ENCODE measurements at places on chromosomes 4 and X. TPM values are rescaled to one million over a fixed set of nuclear protein-coding genes. Genes with fewer than 3 reads are reported as not detected.

GRCh38 chrX:3144651-3145050 lies 103.4 kb downstream of the ARSF start:
- DNase-seq, result no peak
- no peak overlapping the region for H3K4me3 ChIP-seq
- H3K27ac ChIP-seq, result no peak overlapping the region
- no peaks in the 10 kb centered on the region for H3K36me3 ChIP-seq
- H3K27me3 ChIP-seq, result peaks cover 7% of the 10 kb centered on the region

Gene HELT
- not detected for total RNA-seq

DNA sequence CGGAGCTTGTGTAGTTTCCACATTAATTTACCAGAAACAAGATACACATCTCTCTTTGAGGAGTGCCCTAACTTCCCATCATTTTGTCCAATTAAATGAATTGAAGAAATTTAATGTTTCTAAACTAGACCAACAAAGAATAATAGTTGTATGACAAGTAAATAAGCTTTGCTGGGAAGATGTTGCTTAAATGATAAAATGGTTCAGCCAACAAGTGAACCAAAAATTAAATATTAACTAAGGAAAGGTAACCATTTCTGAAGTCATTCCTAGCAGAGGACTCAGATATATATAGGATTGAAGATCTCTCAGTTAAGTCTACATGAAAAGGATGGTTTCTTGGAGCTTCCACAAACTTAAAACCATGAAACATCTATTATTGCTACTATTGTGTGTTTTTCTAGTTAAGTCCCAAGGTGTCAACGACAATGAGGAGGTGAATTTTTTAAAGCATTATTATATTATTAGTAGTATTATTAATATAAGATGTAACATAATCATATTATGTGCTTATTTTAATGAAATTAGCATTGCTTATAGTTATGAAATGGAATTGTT lies at the start of gene FGB:
Gene FGB (plus strand): TSS at position 315 of the 558 bp plus-strand sequence. CDS start 8 bp downstream, at position 323.
- no peaks in the 10 kb centered on the region for H3K27me3 ChIP-seq
- H3K4me1 ChIP-seq, result no peaks in the 10 kb centered on the region
- no peaks in the 10 kb centered on the region for H3K36me3 ChIP-seq
- no peak within 1 kb of the TSS for H3K4me3 ChIP-seq

Gene P2RY10
- 0.98 TPM for total RNA-seq

Gene LNX1
- 22.5 TPM for total RNA-seq

DNA sequence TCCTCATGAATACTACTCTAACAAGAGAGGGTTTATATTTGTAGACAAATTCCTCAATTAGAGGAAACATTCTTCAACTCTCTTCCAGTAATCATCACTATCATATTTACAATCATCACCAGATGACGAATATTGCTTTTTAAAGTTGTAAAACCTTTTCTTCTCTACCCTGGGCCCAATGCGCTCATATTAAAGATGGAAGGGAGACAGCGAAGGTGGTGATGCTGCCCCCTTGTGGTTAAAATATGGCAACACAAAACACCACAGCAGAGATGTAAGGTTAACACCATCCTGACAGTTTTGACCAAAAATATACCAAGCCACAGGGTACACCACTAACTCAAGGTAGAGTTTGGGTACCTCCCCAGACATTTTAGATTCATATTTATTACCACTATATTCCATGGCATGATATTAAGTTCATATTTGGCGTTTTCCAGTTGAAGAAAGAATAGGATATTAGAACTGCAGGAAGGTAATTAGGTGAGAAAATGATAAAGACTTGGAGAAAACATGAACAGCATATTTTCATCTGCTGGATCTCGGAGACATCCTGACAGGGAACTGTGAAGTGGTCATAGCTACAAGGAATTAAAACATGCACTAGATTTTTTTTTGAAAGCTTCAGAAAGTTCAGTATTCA lies 72.8 kb downstream of the SLC9A7 start:
- H3K27ac ChIP-seq, result no peak overlapping the region
- no peak for DNase-seq
- no peaks in the 10 kb centered on the region for H3K27me3 ChIP-seq
- no peaks in the 10 kb centered on the region for H3K4me1 ChIP-seq
- H3K36me3 ChIP-seq, result no peaks in the 10 kb centered on the region

Gene CTAG1B
- not detected for total RNA-seq

DNA sequence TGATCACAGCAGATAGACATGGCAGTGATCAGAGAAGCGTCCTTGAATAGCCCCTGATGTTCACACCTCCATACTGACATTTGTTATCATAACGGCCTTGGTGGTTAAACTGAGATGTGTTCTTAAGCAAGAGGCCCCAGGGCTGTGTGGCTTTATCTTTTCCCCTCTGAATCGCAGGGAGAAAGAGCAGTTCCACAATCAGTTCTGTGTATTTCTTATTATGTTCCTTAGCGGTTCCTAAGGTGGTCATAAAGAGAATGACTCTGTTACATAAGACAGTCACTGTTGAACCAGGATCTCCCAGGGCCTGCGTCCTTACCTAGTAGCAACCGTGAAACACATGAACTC lies 52.8 kb upstream of the CBR4 start:
- no peak overlapping the region for H3K4me3 ChIP-seq
- H3K4me1 ChIP-seq, result no peaks in the 10 kb centered on the region
- H3K36me3 ChIP-seq, result no peaks in the 10 kb centered on the region
- H3K27ac ChIP-seq, result peak overlapping the region; percentile 56
- H3K27me3 ChIP-seq, result no peaks in the 10 kb centered on the region

- no peak overlapping the region for H3K4me3 ChIP-seq
- no peak overlapping the region for H3K27ac ChIP-seq
- H3K36me3 ChIP-seq, result no peaks in the 10 kb centered on the region
These were observed 54.5 kb downstream of the TAF1 start for GRCh38 chrX:71420686-71421085.

Gene PDE6B
- 10.2 TPM for total RNA-seq

- DNase-seq, result no peak
- no peaks in the 10 kb centered on the region for H3K27me3 ChIP-seq
- no peak overlapping the region for H3K4me3 ChIP-seq
- no peak overlapping the region for H3K27ac ChIP-seq
- H3K36me3 ChIP-seq, result no peaks in the 10 kb centered on the region
- H3K4me1 ChIP-seq, result no peaks in the 10 kb centered on the region
These were observed 184.4 kb downstream of the DKK2 start for GRCh38 chr4:106851726-106852125.

Gene XG
- total RNA-seq, result 14.4 TPM

DNA sequence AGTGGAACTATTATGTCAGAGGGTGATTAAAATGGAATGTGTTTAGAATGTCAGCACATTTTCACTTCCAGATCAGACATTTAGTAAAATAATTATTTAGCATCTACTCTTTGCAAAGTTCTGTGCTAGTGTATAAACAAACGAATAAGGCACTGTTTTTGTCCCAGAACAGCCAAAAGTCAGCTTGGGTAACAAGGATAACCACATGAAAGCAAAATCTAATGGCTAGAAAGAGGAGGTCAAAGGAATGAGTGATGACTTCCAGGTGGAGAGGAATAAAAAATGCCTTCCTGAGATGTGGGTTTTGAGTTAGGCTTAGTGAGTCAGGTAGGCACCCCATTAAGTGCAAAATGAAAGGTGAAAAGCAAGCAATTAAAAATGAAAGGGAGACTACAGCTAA lies 112.6 kb downstream of the ATP10D start:
- no peak for DNase-seq
- no peaks in the 10 kb centered on the region for H3K4me1 ChIP-seq
- no peak overlapping the region for H3K4me3 ChIP-seq

DNA sequence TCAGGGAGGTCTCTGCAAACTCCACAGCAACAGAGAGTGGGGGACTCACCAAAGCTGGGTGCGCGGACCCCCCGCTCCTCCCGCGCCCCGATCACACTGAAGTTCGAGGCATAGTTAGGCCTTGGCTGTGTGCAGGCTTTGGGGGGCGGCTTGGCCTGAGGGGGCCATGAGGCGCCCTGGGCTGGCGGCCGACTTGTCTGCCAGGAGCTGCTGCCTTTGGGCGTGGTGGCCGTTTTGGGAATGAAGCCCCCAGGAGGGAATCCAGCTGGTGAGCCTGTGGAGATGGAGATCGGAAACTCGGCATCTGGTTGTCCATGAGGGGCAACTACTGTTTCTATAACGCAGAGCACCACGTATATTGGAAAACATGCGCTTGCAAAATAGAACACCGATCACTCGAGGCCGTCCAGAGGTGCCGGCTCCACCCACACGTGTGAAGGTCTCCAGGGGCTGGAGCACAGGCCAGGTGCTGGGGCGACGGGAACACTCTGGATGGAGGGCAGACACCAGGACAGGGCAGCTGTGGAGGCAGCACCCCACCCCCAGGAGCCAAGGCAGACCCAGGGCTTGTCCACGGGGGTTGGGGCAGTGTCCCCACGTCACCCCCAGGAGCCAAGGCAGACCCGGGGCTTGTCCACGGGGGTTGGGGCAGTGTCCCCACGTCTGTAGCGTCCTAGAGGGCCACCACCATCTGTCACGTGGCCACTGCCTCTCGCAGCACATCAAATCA lies 25.9 kb upstream of the CPLX1 start:
- no peaks in the 10 kb centered on the region for H3K4me1 ChIP-seq
- no peak overlapping the region for H3K27ac ChIP-seq
- DNase-seq, result no peak
- no peak overlapping the region for H3K4me3 ChIP-seq
- no peaks in the 10 kb centered on the region for H3K27me3 ChIP-seq

- no peak overlapping the region for H3K27ac ChIP-seq
- no peak for DNase-seq
- H3K4me1 ChIP-seq, result no peaks in the 10 kb centered on the region
- no peak overlapping the region for H3K4me3 ChIP-seq
- no peaks in the 10 kb centered on the region for H3K36me3 ChIP-seq
- H3K27me3 ChIP-seq, result no peaks in the 10 kb centered on the region
These were observed 1382.2 kb downstream of the PCDH18 start for GRCh38 chr4:136150046-136150445.

DNA sequence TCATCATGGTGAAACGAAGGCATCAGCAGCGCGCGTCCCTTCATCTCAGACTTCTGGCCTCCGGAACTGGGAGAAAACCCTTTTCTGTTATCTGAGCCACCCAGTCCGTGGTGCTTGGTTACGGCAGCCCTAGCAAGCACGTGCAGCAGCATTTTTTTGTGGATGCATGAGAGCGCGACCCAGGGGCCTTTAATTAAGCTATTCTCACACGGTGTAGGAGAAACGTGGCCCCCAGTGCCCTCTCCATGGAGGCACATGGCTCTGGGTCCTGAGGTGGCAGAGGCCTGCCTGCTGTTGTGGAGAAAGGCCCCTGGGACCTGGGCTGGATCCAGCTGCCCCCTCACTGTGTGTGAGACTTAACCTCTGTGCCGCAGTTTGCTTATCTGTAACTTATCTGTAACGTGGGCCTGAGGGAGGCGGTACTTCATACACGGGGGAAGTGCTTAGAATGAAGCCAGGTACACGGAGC lies 9.5 kb downstream of the CLCN4 start:
- no peak overlapping the region for H3K4me3 ChIP-seq
- DNase-seq, result no peak
- H3K27me3 ChIP-seq, result no peaks in the 10 kb centered on the region
- H3K27ac ChIP-seq, result no peak overlapping the region
- H3K36me3 ChIP-seq, result no peaks in the 10 kb centered on the region
- H3K4me1 ChIP-seq, result no peaks in the 10 kb centered on the region

- no peaks in the 10 kb centered on the region for H3K27me3 ChIP-seq
- H3K4me1 ChIP-seq, result no peaks in the 10 kb centered on the region
- no peak overlapping the region for H3K4me3 ChIP-seq
- no peaks in the 10 kb centered on the region for H3K36me3 ChIP-seq
These were observed 19.2 kb downstream of the DIAPH2 start for GRCh38 chrX:96703816-96704215.

Gene SLC9B1
- 1.3 TPM for total RNA-seq

GRCh38 chr4:155899891-155900290 lies 3.6 kb upstream of the TDO2 start:
- no peak for DNase-seq
- no peaks in the 10 kb centered on the region for H3K27me3 ChIP-seq
- H3K4me1 ChIP-seq, result no peaks in the 10 kb centered on the region
- no peak overlapping the region for H3K4me3 ChIP-seq

GRCh38 chrX:574830-575229 lies 55.8 kb upstream of the SHOX start:
- H3K27me3 ChIP-seq, result no peaks in the 10 kb centered on the region
- H3K27ac ChIP-seq, result no peak overlapping the region
- H3K4me1 ChIP-seq, result no peaks in the 10 kb centered on the region

Gene CYLC1
- not detected for total RNA-seq

GRCh38 chrX:41952102-41952501 lies 28.7 kb upstream of the CASK start:
- no peaks in the 10 kb centered on the region for H3K36me3 ChIP-seq
- H3K4me3 ChIP-seq, result no peak overlapping the region
- no peaks in the 10 kb centered on the region for H3K4me1 ChIP-seq

DNA sequence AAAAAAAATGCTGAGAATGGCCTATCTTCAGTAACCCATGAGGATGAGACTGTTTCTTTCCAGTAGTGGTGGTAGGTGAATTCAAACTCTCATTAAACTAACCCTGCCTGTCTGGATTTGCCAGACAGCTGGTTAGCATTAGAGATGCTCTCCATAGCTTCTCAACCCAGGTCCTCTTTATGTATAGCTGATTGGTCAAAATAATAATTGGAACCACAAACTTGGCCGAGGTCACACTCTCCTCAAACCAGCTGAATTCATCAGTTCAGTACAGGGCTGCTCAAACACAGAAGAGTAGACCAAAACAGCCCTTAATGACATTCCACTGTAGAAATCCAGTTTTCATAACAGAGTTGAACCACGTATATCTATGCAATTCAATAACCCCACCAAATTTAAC lies 85.3 kb downstream of the HCCS start:
- H3K4me3 ChIP-seq, result no peak overlapping the region
- no peak overlapping the region for H3K27ac ChIP-seq
- H3K36me3 ChIP-seq, result no peaks in the 10 kb centered on the region
- no peaks in the 10 kb centered on the region for H3K4me1 ChIP-seq
- peaks cover 38% of the 10 kb centered on the region for H3K27me3 ChIP-seq

Gene ADH7
- not detected for total RNA-seq

- no peak for DNase-seq
- no peaks in the 10 kb centered on the region for H3K36me3 ChIP-seq
- no peaks in the 10 kb centered on the region for H3K4me1 ChIP-seq
- no peak overlapping the region for H3K27ac ChIP-seq
These were observed 28.7 kb downstream of the SLC4A4 start for GRCh38 chr4:71367546-71367945.
